NCI-H1417 (cell line): ENCODE measurements at places on chromosomes 2 and 18.

DNA sequence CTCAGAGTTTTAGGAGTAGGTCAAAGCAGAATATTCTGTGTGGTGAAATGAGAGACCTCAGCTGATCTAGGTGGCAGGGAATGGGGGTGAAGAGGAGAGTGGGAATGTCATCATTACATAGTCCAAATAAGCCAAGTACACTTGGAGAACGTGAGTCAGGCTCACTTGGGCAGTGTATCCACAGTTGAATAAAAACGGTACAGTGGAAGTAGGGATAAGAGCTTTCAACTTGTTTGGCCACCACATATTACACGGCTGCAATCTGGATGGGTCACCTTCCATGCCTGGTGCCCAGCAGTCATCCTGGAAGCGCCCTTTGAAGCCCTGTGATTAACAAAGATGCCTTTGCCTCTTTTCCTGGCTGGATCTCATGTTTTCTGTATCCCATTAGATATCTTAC is 28.6 kb downstream of the MIB1 start:
- DNase-seq = no peak

GRCh38 chr2:105806996-105807395 is 62.3 kb downstream of the NCK2 start:
- no peak for DNase-seq

- peak; percentile 35 for DNase-seq
These were observed 126.3 kb downstream of the XRCC5 start for GRCh38 chr2:216235462-216235861.

DNA sequence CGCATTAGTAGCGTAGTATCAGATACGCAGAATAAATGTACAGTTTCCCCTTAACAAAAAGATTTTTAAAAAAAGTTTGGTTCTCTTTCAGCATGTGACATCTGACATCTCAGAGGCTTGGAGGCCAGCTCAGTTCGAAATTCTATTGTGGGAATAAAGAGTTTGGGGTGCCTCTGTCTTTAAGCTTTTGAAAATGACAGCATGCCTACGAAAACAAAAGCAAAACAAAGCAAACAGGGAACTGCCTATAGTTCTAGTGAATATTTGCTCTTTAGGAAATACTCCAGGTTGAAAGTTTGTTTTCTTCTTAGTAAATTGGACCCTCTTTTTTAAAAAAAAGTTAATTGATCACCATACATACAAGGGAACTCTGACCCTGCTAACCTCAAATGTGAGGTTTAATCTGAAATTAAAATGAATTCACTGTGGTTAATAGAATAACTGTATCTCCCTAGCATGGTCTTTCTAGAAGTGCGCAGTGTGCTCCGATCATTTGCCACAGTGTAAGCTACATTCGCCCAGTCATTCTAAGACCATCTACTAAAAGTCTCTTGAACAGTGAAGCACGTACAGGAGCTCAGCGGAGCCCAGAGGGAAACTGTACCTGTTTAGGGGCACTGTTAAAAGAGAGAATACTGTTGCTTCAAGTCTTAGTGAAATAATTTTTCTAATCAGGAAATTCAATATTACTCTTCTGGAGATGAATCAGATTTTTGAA is 347.0 kb upstream of the CDH2 start:
- DNase-seq = no peak

GRCh38 chr18:36862182-36862581 is 33.3 kb downstream of the KIAA1328 start:
- no peak for DNase-seq

DNA sequence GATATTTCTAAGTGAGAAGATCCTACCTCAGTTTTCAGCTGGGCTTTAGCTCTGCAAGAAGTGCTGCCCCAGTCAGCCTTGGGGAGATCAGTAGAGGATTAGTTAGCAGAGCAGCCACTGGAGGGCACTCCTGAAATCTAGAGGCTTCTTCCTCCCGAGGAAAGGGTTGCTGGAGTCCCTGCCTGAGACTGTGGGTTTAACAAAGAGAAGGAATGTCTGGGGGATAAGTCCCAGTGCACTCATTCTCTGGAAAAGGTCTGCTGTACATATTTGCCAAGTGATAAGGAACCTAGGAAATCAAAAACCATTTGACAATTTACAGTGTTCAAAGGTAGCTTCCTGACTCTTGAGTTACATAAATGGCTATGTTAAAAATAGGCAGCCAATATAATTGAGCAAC is 207.2 kb downstream of the SLC8A1 start:
- peak; percentile 72 for DNase-seq

- DNase-seq = peak; percentile 50
These were observed 74.7 kb downstream of the KLHL14 start for GRCh38 chr18:32698153-32698552.

- DNase-seq = no peak
These were observed 17.6 kb upstream of the EPHA4 start for GRCh38 chr2:221589696-221590095.

DNA sequence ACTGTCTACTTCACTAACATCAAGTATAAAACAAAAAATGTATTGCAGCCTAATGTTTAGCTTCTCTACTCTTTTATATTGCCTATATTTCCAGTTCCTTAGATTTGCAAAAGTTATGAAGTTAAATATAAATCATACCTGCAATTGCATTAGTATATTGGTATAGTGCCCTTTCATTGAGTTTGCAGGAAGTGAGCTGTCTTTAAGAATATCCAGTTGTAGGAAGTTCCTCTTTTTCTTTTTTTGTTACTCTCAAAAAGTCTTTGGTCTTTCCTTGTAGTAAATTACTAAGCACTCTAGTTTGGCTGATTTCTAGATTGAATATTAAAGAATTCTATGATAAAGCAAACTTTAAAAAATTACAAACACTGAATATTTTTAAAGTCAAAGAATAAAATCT is 71.3 kb upstream of the FN1 start:
- DNase-seq = no peak

- no peak for DNase-seq
These were observed 90.0 kb upstream of the NYAP2 start for GRCh38 chr2:225309516-225309915.

DNA sequence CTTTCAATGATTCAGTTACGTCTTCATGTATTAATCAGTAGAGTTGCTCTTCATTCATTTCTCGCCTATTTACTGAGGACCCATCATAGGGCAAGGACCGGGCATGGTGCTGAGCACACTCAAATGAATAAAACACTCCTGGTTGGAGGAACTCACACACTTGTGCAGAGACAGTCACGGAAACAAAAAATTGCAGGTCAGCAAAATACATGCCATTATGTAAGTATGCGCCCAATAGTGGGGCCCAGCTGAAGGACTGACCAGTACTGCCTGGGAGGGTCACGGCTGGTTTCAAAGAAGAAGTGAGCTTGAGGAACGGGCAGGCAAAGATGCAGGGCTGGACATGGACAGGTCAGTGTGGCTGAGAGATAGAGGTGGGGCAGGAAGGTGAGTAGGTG is 102.9 kb downstream of the DDX1 start:
- DNase-seq = no peak

DNA sequence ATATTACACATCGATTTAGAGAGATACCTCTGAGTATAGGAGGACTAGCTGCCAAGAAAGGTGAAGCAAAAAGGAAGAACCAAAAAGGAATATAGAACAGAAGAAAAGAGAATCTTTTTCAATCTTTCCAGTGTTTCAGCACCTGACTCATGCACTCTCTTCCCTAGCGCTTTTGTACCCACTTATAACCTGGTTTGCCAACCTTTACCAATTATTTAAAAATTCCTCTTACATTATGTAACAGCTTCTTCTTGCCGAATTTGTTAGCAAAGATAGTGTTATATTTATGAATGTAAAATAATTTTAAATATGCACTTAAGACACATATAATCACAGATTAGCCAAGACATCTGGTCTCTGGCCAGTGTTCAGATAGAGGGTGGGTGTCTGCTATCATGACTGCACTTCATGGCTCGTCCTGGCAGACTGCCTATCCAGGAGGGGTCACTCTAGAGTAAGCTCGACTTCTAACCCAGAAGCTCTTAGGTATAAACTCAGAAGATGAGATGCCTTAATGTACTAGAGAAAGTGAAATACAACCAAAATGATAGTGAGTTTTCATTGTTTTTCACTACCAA is 122.9 kb downstream of the ATAD2B start:
- no peak for DNase-seq

- DNase-seq = peak; percentile 94
These were observed 845.9 kb upstream of the ID2 start for GRCh38 chr2:7835693-7836680.

DNA sequence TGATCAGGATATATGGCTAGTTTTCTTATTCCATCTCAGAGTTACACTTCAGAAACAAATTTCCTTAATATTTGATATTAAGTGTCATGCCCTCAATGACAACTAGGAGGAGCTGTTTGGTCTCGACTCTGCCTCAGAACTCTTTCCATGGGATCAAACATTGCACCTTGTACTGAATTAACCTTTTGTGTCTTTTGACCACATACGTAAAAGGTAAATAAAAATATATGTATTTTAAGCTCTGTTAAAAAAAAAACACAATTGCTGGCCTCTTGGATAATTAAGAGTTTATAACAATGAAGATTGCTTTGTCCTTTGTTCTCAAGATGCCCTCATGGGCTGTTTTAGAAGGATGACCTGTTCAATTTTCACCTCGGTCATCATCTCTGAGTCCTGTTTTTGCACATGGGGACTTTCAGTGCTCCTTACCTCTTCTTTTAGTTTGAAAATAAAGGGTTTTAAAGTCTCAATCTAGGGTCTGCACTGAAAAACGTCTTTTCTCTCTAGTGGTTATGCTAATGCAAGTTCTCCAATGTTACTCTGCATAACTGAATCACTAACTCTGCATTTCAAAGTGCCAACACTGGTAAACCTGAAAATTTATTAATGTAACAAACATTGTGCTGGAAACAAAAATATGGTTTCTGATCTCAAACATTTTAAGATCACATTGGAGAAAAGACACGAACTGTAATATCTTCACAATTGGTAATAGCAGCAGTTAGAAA is 18.8 kb upstream of the FN1 start:
- peak; percentile 18 for DNase-seq

DNA sequence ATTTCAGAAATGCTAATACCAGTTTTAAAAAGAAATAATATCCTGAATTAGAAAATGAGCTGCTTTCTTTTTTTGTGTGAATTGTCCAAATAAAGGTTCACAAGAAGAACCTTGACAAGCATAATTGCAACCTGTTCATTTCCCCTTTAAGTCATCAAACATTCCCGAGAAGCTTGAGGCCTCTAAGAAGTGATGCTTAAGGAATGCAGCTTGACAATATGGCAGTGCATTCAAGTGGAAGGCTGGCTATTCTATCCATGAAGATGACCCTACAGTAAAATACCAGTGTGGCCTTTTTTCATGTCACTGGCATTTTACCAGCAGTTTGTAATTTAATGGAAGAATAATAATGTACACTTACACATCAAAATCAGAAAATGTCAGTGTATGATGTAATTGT is 216.7 kb downstream of the CTNNA2 start:
- no peak for DNase-seq

DNA sequence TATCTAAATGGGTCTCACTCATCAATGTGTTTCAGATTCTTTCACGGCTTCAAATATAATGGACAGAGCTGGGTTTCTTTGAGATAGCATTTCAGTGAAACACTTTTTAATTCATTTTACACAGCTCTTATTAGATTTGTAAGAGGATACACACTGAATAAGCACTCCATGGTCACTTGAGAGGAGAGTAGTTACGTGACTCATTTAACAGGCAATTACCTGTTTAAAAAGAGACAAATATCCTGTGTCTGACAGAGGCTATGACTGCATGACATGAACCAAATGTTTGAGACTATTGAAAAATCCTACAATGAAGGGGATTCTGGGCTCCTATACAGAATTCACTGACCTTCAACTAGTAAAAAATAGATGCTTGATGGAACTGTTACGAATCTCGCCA is 786.9 kb downstream of the EPHA4 start:
- DNase-seq = peak; percentile 19

DNA sequence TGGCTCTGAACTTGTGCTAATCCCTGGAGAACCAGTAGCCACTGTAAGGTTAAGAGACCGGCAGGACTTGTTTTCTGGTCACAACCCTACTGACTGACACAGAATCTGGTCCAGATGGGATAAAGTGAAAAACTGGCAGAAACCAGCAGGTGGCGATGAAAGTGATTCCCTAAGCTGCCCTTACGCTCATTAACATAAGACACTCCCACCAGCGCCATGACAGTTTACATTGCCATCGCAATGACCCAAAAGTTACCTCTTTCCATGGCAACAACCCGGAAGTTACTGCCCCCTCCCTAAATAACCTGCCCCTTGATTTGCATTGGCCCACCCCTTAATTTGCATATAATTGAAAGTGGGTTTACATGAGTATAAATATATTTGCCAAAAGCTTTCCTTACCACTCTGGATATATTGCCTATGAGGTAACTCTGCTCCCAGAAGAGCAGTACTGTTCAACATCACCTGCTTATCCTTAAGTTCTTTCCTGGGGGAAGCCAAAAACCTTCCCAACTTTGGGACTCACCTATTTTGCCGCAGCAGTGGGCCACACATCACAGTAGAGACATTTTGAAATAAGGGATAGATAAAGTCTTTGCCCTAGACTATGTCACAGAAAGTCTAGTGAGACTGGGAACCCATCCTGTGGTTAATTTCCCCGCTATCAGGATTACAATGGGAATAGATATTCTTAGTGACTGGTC is 35.8 kb upstream of the AFF3 start:
- no peak for DNase-seq

DNA sequence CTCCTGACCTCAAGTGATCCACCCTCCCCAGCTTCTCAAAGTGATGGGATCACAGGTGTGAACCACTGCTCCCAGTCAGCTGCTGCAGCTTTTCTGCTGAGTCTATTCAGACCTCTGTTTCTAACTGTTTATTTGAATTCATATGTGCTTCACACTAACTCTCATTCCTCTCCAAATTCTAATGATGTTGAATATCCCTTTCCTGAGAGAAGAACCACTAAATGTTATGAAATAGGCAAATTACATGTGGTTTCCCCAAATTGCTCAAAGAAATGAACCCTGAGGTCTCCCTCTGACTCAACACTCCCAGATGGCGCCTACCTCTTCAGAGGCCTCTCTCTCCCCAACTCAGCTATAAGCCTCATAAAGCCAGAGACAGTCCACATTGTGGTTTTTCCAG is 98.6 kb downstream of the IRS1 start:
- no peak for DNase-seq

DNA sequence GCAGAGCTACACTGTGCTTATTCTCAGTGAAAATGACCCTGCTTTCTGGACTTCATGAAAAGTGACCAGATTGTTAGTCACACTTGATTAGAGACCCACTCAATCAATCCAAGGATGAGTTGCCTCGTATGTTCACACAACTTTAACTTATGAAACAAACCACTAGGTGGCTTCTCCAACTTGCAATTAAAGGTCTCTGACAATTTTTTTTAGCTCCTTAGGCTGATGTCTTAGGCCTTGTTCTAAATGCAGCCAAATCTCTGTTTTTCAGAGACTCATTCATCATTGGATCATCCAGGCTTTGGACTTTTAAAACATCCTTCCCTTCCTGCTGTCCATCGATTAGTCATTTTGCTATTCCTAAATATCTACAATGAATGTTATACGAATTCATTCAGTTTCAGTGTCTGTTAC is 63.4 kb downstream of the MREG start:
- peak; percentile 41 for DNase-seq

GRCh38 chr2:211673133-211673905 is 865.3 kb downstream of the ERBB4 start:
- DNase-seq = no peak

- DNase-seq = peak; percentile 82
These were observed 141.9 kb upstream of the LGALSL start for GRCh38 chr2:64311948-64312621.
